RWPE1 (cell line): ENCODE measurements at places on chromosomes 7 and 10.

DNA sequence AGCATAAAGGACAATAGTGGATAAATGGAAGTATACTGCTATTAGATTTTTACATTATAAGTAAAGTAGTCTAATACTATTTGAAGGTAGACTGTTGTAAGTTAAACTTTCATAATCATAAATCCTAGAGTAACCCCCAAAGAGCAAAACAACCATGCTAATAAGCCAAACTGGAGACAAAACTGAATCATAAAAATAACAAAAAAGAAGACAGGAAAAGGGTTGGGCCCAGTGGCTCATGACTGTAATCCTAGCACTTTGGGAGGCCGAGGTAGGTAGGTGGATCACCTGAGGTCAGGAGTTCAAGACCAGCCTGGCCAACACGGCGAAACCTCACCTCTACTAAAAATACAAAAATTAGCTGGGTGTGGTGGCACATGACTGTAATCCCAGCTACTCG is 9.7 kb downstream of the CACUL1 start:
- DNase-seq, result no peak

GRCh38 chr7:43363035-43363791 is 219.7 kb upstream of the STK17A start:
- DNase-seq, result peak; percentile 23

- no peak for DNase-seq
Observed at GRCh38 chr10:42962902-42963231, 114.0 kb upstream of the RET start.

GRCh38 chr10:3110782-3111620 is 43.7 kb downstream of the PFKP start:
- no peak for DNase-seq

DNA sequence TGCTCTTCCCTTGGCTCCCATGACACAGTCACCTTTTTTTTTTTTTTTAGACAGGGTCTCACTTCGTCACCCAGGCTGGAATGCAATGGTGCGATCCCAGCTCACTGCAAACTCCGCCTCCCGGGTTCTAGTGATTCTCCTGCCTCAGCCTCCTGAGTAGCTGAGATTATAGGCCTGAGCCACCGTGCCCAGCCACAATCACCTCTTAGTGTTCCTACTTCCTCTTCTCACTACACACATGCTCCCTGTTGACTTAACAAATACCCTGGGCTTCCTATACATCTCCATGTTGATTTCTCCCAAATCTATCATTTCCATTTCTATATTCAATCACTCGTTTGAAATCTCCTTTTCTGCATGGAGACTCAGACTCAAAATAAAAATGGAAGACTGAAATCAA is 91.7 kb downstream of the CUBN start:
- no peak for DNase-seq

DNA sequence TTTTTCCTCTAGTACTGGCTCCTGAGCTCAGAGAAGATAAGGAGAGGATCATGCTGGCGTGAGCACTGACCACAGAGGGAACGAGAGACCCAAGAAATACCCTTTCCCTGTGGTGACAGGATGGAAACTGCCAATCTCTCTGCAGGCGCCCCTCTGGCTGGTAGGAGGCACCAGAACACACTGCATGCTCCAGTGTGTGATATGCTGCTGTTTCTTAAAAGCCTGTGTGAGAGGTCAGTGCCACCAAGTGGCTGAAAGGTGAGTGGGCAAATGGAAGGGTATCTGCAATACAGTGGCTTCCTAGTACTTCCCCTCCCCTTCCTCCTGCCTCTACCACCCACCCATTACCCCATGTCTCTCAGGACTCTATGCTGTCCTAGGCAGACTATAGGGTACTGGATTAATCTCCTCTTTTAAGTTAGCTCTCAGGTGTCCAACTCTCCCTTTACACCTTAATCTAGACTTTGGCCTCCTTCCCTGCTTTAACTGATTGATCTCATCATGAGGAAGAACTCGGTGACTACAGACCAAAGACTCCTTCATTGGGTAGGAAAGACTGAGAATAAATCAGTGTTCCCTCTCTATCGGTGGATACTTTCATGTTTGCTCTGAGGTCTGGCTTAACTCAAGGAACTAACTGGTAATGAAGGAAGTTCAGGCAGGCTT is 283.6 kb downstream of the ADRA2A start:
- no peak for DNase-seq

- no peak for DNase-seq
Observed at GRCh38 chr10:86074294-86074693, 292.3 kb downstream of the GRID1 start.

GRCh38 chr7:105644937-105645336 is 63.6 kb upstream of the EFCAB10 start:
- DNase-seq, result no peak

DNA sequence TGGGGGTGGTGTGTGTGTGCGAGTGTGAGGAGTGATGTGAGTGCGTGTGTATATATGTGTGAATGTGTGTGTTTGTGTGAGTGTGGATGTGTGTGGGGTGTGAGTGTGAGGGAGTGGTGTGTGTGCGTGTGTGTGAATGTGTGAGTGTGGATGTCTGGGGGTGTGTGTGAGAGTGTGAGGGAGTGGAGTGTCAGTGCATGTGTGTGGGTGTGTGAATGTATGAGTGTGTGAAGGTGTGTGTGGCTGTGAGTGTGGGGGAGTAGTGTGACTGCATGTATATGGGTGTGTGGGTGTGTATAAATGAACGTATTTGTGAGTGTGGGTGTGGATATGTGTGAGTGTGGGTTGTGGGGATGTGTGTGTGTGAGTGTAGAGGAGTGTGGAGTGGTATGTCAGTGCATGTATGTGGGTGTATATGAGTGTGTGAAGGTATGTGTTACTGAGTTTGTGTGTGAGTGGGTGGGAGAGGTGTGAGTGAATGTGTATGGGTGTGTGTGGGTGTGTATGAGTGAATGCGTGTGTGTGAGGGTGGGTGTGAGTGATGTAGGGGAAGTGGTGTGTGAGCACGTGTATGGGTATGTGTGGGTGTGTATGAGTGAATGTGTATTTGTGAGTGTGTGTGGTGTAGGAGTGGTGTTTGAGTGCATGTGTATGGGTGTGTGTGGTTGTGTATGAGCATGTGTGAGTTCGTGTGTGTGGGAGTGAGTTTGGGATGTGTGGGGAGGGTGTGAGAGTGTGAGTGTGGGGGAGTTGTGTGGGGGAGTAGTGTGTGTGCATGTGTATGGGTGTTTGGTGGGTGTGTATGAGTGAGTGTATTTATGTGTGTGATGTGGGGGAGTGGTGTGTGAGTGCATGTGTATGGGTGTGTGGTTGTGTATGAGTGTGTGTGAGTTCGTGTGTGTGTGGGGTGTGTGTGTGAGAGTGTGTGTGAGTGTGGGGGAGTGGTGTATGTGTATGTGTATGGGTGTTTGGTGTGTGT is 28.5 kb upstream of the NUB1 start:
- no peak for DNase-seq

- DNase-seq, result no peak
Observed at GRCh38 chr7:27804139-27804538, 64.2 kb downstream of the TAX1BP1 start.

DNA sequence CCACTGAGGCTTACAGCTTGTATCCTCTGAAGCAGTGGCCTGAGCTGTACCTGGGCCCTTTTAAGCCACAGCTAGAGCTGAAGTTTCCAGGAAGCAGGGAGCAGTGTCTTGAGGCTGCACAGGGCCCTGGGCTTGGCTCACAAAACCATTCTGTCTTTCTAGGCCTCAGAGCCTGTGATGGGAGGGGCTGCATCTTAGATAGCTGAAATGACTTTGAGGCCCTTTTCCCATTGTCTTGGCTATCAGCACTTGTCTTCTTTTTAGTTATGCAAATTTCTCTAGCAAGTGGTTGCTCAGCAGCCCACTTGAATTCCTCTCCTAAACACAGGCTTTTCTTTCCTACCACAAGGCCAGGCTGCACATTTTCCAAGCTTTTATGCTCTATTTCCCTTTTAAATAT is 864.2 kb downstream of the REEP3 start:
- no peak for DNase-seq
